Activated CD4-positive, alpha-beta T cell treated with anti-CD3 and anti-CD28 coated beads, Interleukin-2, amount 10 ng/mL, durations not matched to agents 24 days and 14 days (primary cell): ENCODE measurements at places on chromosomes 7 and 10. TPM values are rescaled to one million over a fixed set of nuclear protein-coding genes. Genes with fewer than 3 reads are reported as not detected.

The GNGT1 gene
- not detected in 2 replicates for total RNA-seq

The HTR5A gene
- not detected in 2 replicates for total RNA-seq

The UBE3C gene
- total RNA-seq: 89.9 and 95.4 TPM in 2 replicates

The GPNMB gene
- total RNA-seq: 0.95 and 1.3 TPM in 2 replicates

The SLC35B4 gene
- total RNA-seq: 23.0 and 27.6 TPM in 2 replicates

The HTR7 gene
- not detected in 2 replicates for total RNA-seq

The PGAM2 gene
- 0.42 TPM in 1 of 2 replicates, not detected in the other for total RNA-seq

The BTBD16 gene
- not detected in 2 replicates for total RNA-seq

The CYP2C19 gene
- total RNA-seq: 0.33 TPM in 1 of 2 replicates, not detected in the other

The ELOVL3 gene
- total RNA-seq: 0.14 TPM in 1 of 2 replicates, not detected in the other
